Activated CD4-positive, alpha-beta T cell treated with anti-CD3 and anti-CD28 coated beads, Interleukin-2, amount 10 ng/mL, durations not matched to agents 24 days and 14 days (primary cell): ENCODE measurements at places on chromosomes 16 and 17. TPM values are rescaled to one million over a fixed set of nuclear protein-coding genes. Genes with fewer than 3 reads are reported as not detected.

DNA sequence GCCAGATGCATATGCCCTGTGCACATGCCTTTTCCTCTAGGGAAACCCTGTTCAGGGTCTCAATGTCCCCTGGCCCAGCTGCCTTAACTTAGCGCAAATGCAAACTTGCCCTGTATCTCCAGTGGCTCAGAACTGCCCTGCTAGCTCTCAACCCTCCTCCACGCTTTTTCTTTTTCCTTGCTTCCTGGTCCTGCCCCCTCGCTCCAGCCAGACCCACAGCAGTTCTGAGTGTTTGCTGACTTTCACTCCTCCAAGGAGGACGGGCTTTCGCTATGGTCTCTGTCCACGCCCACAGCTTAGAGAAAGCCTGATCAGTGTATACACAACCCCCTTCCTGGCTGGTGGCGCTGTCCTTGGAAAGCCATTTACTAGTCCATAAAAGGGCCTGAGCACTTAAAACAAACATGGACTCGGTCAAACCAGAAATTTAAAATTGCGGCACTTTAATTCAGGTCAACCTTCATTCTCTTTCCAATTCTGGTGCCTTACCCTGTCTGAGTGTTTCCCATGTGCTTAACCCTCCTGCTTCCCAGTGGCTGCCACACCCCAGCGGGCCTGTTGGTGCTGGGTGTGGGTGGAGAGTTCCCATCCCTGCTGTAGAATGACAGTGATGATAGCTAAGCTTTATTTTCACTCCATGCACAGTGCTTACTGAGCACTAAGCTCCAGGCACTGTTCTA lies 15.6 kb upstream of the TMEM98 start:
- H3K4me1 ChIP-seq: peaks cover 35% of the 10 kb centered on the region
- no peak overlapping the region for H3K27ac ChIP-seq
- peaks cover 18% of the 10 kb centered on the region for H3K27me3 ChIP-seq
- no peak overlapping the region for H3K4me3 ChIP-seq
- no peaks in the 10 kb centered on the region for H3K36me3 ChIP-seq

- H3K4me1 ChIP-seq: no peaks in the 10 kb centered on the region
- no peak overlapping the region for H3K4me3 ChIP-seq
- no peak for DNase-seq
- H3K36me3 ChIP-seq: no peaks in the 10 kb centered on the region
These were observed 769.1 kb upstream of the CDH8 start for GRCh38 chr16:62805221-62805857.

DNA sequence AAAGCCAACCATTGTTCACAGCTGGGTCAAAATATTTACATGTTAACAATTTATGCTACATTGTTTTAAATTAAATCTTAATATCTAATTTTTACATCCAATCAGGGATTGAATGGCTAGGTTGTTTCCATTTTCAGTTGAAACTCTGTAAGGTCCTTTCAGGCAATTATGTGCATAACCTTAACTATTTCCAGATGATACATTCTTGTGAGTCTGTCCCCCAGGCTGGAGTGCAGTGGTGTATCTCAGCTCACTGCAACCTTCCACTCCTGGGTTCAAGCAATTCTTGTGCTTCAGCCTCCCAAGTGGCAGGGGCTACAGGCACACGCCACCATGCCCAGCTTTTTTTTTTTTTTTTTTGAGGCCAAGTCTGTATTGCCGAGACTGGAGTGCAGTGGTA lies 10.4 kb downstream of the CDC42EP4 start:
- H3K27ac ChIP-seq: no peak overlapping the region
- no peak overlapping the region for H3K4me3 ChIP-seq
- no peaks in the 10 kb centered on the region for H3K36me3 ChIP-seq
- H3K4me1 ChIP-seq: no peaks in the 10 kb centered on the region
- peaks cover 7% of the 10 kb centered on the region for H3K27me3 ChIP-seq

DNA sequence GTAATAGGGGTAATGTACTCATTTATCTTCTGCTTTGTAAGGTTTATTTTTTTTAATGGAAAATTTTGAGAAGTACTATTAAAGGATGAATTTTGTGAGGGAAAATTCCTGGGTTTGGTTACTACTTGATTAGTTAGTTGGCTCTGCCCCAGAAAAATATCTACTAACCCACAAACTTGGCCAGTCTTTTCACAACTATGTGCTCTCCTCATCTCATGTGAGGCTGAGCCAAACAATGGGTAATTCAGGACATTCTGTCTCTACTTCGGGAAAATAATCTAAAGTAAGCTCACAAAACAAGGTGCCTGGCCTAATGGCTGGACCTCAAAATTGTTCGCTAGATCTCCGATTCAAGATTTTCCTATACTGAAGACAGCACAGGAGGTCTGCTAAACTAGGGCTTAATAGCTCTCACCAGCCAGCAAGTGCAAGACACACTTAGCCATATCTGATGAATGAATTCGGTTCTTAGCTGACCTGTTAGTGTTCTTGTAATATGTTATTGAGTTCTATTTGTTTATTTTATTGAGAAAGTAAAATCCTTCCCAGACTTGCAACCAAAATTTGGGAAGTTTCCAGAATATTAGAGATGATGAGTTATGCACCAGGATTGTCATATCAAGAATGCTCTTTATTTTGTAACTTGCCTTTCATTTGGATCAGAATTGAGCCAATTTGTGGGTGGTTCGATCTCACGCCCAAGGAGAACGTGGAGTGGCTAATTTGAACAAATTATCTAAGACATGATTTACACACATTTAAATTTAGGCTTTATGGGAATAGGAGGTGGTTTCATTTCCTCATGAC lies 5.7 kb downstream of the KCNJ16 start:
- H3K4me3 ChIP-seq: no peak overlapping the region
- no peak overlapping the region for H3K27ac ChIP-seq
- no peaks in the 10 kb centered on the region for H3K27me3 ChIP-seq
- no peak for DNase-seq
- no peaks in the 10 kb centered on the region for H3K4me1 ChIP-seq

GRCh38 chr16:8924214-8924613 lies 39.5 kb downstream of the USP7 start:
- H3K27ac ChIP-seq: peak overlapping the region; percentile 52
- H3K4me1 ChIP-seq: peaks cover 45% of the 10 kb centered on the region
- no peaks in the 10 kb centered on the region for H3K27me3 ChIP-seq

- H3K4me1 ChIP-seq: no peaks in the 10 kb centered on the region
- H3K36me3 ChIP-seq: no peaks in the 10 kb centered on the region
- H3K27me3 ChIP-seq: no peaks in the 10 kb centered on the region
These were observed 52.5 kb downstream of the VAT1L start for GRCh38 chr16:77840673-77841501.

- no peak for DNase-seq
- H3K27ac ChIP-seq: no peak overlapping the region
- H3K27me3 ChIP-seq: no peaks in the 10 kb centered on the region
- peaks cover 25% of the 10 kb centered on the region for H3K36me3 ChIP-seq
These were observed 22.0 kb downstream of the SP2 start for GRCh38 chr17:47918006-47918405.

DNA sequence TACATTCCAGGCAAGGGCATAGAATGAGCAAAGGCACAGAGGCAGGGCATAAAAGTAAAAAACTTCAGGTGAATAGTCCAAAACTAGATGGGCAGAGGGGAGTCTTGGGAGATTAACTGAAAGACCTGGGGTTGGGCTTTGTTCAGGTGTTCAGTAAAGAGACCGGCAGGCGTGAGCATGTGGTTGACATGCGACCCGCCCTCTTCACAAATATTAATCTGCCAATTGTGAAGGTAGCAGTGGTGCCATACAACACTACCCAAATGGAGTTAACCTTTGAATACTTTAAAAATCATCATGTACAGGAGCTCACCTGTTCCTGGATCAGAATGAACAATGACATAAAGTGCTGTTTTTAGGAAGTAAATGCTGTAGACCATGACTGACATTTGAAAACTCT lies 225.5 kb downstream of the LGALS9B start:
- H3K4me3 ChIP-seq: no peak overlapping the region
- no peak overlapping the region for H3K27ac ChIP-seq
- H3K27me3 ChIP-seq: no peaks in the 10 kb centered on the region
- no peaks in the 10 kb centered on the region for H3K36me3 ChIP-seq
- H3K4me1 ChIP-seq: peaks cover 11% of the 10 kb centered on the region
- no peak for DNase-seq

The G6PC1 gene
- not detected in 2 replicates for total RNA-seq
